DMS 273 treated with DMSO at 0.1 percent for 48 hours (cell line): ENCODE measurements at places on chromosomes 3 and 15.

DNA sequence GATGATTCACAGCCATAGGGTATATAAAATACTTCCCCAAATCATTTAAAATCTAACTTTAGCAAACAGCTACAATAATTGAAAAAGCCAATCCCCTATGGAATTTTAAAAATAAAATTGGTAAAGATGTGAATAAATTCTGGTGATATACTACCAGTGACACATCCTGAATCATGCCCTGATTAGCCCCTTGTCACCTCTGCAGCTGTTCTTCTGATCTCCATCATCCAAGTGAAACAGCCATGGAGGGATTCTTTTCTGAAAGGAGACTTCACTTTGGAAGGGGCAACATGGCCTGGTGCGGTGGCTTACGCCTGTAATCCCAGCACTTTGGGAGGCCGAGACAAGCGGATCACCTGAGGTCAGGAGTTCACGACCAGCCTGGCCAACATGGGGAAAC, 115.6 kb upstream of the MLF1 start:
- DNase-seq: no peak

DNA sequence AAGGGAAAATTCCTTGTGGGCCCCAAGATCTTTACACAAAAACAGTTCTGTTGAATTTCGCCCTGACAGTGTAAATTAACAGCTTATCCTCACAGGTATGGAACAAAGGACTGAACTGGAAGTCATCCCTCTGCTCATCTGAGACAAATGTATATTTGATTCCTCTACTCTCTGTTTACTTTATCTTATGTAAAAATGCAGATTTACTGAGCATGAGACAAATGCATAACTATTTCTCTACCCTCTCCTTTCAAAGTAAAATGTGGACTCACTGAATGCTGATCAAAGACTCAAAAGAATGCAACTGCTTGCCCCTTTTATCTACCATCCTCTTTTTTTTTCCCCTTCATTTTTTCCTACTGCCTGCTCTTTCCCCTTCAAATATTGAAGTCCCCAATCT, 98.6 kb upstream of the CRBN start:
- DNase-seq: no peak

DNA sequence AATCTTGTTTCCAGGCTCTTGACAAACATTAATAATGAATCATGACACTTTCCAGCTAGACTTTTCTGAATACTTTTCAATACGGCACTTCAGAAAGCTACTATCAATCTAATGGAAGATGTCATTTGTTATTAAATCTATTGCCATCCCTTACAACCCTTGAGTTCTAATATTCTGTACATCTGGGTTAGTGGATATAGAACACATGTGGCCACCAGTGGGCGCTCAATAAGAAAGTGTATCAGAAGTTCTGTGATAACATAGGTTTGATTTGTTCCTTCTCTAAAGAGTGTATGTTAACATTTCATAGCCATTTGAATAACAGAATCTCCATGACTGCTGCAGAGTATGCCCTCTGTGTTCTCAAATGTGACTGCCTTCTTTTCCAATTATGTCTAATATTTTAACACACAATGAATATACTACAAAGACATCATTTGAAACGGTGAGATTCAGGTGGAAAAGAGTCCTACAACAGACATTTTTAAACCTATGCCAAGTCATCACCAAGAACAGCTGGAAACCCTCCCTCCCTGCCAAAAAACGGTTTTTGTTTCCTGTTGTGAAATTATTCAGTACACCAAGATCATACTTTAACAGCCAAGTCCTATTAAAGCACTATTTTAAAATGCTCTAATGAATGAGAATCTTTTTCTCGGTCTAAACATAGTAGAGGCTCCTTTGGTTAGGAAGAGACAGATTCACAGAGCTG, 22.2 kb downstream of the ALDH1A2 start:
- peak; percentile 9 for DNase-seq

GRCh38 chr3:88626456-88627120, 476.8 kb downstream of the C3orf38 start:
- peak; percentile 59 for DNase-seq

GRCh38 chr3:161117646-161118045, 12.5 kb upstream of the B3GALNT1 start:
- no peak for DNase-seq

GRCh38 chr3:187520027-187520945, 149.9 kb downstream of the SST start:
- no peak for DNase-seq

DNA sequence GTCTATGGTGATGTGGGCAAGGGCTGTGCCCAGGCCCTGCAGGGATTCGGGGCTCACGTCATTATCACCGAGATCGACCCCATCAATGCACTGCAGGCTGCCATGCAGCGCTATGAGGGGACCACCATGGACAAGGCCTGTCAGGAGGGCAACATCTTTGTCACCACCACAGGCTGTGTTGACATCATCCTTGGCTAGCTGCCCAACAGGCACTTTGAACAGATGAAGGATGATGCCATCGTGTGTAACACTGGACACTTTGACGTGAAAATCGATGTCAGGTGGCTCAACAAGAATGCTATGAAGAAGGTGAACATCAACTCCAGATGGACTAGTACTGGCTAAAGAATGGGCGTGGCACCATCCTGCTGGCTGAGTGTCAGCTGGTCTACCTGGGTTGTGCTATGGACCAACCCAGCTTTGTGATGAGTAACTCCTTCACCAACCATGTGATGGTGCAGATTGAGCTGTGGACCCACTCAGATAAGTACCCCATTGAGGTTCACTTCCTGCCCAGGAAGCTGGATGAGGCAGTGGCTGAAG, 6.1 kb upstream of the USP8 start:
- DNase-seq: no peak

GRCh38 chr3:116474032-116474780, 28.9 kb upstream of the LSAMP start:
- peak; percentile 95 for DNase-seq

DNA sequence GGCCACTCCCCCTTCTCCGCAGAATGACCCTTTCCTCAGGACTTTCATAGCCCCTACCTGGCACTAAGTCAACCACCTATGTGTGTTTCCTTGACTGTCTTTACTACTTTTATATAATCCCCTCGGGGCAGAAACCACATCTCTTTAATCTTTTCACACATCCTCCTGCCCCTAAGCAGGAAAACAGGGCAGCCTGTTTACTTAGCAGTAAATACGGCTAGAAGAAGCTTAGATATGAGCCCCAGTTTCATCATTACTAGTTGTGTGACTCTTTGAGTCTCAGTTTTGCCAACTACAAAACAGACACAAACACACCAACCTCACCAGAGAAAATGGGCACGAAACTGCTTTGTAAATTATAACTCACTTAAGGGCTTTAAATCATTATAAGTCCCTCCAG, 98.3 kb downstream of the CYP19A1 start:
- DNase-seq: no peak

DNA sequence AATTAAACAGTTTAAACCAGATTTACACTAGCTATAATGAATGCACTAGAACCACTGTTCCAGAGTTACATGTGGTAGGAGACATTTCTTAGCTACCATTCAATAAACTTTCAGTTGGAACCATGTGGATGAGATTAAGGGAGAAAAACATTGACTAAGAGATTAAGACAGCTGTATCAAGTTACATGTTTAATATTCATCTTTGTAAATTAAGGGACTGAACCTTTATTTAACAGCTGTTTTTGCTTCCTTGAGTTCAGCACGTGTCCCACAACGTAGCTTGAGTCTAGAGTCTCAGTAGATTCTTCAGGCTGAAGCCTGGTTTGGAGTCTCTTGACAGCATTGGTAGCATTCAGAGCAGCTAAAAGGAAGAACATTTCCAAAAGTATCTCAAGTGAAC, 27.2 kb upstream of the CFAP44 start:
- DNase-seq: peak; percentile 53

GRCh38 chr3:52347716-52348635, 31.9 kb downstream of the DNAH1 start:
- DNase-seq: no peak

DNA sequence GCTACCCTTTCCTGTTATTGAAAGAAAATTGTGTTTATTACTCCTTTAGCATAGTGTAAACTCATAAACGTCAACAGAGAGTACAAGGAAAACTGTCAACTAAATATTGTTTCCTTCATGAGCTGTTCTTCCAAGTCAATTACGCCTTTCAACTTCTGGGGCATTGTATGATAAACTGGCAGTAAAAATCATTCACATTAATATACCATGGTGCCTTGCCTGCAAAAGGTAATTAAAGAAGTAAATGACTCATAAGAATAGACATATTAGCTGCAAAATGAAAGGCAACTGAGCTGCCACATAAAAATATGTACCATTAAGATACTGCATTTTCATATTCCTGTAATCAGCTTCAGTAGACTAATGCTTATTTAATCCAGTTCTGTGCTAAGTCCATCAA, 447.3 kb downstream of the FOXP1 start:
- DNase-seq: no peak

GRCh38 chr3:158728061-158728377, 4.2 kb downstream of the RARRES1 start:
- no peak for DNase-seq

DNA sequence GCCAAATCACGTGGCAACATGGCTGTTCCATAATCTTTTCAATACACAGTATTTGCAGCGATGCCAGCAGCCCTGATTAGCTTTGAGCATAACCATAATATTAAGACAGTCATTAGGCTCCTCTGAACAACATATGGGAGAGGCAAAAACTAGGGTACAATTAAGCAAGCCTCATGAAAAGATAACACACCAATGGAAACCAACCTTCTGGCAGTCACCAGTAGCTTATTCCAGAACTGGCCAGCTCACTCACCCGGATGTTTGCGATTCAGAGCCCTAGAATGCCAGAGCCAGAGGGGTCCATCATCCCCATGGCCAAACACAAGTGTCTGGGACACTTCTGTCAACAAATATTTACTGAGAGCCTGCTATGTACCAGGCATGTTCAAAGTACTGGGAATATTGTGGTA, 48.8 kb upstream of the PLXND1 start:
- DNase-seq: no peak

DNA sequence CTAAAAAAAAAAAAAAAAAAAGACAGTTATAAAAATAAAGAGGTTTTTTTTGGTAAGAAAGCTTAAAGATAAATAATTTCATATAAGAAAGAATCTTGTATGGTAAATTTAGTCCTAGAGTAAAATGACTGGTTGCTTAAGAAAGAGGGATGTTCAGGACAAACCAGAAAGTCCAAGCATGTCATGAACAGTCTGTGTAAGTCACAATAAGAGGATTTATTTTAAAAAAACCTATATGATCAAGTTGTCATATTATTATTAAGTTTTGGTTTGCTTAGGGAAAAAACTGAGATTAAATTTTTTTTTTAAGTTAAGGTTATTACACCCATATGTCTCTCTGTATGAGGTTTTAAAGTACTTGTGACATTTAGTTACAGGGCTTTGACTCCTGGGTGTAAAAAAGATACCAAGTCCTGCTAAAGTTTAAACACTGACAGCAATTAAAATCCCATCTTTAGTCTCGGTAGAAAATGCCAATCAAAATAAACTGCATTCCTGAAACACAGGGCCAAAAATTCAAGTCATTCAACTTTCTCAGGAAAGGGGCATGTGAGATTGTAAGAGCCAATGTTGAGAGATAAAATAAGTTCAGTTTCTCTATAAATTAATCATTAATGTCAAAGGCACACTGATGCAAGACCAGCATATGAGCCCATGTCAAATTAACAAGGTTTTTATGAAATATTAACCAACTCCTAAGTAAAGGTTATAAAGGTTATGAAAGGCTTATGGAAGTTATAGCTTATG, 8.5 kb upstream of the BDH1 start:
- no peak for DNase-seq

DNA sequence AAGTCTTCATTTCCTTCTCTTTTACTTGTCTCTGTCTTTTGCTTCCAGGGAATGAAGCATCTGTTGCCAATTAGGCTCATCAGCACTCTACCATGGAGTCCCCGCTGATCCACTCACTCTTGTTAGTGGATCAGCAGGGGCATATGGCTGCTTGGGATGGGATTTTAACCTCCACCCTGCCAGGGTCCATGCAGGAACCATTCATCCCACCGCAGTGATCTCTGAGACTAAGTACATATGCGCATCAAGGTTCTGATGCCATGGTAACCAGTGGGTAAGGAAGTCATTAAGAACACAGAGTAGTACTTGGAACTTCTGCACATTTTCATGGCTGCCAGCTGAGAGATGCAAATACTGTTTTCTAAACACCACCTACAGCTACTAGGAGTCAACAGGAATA, 374.0 kb upstream of the ALCAM start:
- no peak for DNase-seq

GRCh38 chr3:6516694-6517093, 344.2 kb upstream of the GRM7 start:
- no peak for DNase-seq

DNA sequence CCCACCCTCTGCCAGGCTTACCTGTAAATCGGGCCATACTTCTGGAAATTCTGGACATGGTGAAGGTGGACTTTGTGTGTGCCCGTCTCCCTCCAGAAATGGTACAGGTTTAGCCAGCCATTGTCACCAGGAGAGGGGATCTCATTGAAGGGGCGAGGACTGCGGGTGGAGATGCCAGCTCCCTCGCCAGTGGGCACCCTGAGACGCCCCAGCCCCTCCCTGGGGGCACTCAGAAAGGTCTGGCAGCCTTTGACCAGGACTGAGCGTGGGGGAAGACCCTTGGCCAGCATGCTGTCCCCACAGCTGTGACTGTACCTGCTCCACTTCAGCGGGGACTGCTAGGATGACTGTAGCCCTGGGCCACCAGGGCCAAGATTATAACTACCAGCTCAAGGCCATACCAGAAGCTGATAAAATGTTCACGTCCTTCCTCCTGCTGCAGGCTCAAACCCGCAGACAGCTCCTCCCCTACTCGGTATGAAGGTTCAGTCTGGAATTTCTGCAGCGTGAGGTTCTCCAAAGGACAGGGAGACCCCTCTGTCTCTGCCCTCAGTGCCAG, at the start of gene CYP11A1:
Gene CYP11A1 (minus strand): TSS at position 351 of the 559 bp plus-strand sequence. CDS start 61 bp downstream, at position 290.
- no peak for DNase-seq

DNA sequence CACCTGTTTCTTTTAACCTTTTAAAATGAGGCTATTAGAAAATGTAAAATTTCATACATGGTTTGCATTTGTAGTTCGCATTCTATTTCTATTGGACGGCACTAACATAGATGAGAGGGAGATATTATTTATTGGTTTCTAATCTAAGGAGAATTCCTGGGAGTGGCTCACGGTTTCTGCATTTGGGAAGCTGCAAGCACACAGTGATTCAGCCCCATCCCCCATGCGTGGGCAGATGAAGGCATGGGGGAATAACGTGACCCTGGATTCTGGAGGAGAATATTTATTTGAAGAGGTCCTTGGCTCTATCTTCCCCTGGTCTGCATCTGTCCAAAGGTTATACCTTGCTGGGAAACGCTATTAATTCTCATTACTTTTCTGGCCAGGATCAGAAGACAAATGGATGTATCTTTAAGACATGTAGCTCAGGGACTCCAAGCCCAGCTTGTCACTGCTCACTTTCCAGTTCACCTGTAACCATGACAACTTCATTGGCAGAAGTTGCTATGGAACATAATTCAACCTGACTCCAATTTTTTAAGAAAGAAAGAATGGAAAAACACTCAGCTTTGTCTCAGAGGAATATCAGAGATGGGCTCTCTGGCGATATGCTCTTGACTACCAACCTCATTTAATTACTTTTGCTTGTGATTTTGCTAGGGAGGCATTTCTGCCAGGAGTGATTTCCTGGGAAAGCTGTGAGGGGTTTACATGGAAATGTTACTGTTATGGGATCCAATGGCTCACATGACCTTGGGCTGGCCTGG, 27.2 kb upstream of the POMGNT2 start:
- DNase-seq: no peak
